ENCODE measurements at places on chromosomes 5 and 9.

GRCh38 chr5:10384483-10384882 lies 31.0 kb downstream of the MARCHF6 start:
- DNase-seq, result no peak

DNA sequence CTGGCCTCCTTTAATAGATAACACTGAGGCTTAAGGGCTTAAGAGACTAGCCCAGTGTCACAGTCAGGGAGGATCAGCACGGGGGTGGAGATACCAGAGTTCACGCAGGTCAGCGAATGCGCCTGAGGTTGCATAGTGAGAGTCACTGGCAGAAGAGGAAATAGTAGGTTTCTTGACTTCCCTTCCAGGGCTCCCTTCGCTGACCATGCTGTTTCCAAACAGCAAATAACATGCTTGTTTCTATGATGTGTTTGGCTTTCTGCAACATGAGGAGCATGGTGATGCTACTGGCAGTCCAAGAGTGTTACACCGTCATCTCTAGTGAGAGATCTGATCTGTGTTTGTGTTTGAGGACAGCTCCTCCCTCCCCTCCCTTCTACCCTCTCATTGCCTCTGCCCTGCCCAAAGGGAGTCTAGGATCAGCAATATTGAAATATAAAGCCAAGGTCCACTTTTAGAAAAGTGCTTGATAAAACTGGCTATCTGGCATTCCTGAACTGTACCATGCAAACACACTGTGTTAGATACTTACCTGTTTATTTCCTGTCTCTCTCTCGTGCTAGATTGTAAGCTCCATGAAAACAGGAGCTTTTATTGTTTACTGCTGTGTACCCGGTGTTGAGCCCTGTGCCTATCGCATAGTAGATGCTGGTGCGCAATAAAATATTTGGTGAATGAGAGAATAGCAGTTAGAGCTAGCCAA lies 12.3 kb downstream of the TLE4 start:
- peak; percentile 86 for DNase-seq

DNA sequence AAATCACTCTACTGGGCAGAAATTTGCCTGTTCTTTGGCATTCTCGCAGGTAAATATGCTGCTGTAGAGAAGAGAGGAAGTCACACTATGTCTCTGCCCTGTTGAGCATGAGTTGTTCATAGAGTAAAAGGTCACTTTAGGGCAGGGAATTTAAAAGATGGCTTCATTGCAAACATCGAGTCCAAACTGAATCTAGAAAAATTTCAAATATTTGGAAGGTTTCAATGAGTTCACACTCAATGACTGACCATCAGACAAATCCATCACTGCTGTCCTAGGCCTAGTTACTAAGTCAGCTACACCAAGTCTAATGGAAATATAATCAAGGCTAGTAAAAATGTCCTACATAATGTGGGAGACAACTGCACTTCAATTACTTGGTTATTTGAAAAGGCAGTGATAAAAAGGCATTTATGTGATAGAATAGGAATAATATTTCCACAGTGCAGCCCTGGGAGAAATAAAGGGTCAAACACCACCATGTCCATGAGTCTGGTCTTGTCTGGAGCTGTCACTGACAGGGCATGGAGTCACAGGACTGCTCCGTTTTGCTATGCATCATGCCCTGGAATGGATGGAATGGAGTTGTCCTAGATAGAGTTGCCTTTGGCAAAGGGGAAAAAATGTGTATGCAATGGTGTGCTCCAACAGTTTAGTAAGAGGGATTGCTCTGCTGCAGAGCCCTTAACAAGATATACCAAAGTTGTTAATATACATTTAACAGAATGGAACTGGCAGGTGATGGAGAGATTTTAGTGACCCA lies 218.5 kb upstream of the DAPK1 start:
- DNase-seq, result no peak

- DNase-seq, result no peak
Observed at GRCh38 chr5:150112201-150113046, 26.1 kb upstream of the CSF1R start.

DNA sequence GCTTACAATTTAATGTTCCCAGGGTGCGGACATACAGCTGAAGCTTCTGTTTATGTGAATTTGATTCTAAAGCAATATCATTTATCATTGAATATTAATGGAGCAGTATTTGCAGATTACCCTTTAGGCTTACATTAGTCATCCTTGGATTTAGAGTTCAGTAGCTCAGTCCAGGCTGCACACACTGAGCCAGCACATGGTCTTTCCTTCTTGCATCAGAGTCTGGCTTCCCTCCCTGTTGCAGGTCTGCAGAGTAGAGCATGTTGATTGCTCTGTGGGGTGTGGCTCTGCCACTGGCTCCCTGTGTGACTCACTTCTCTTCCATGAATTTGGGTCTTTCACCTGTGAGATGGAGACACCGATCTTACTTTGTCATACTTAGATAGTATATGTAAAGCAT lies 36.8 kb downstream of the NSG2 start:
- DNase-seq, result no peak

- no peak for DNase-seq
Observed at GRCh38 chr5:5617024-5617423, 194.5 kb downstream of the ICE1 start.

GRCh38 chr9:113349066-113349444 lies 286 bp upstream of the BSPRY start:
- DNase-seq, result no peak

DNA sequence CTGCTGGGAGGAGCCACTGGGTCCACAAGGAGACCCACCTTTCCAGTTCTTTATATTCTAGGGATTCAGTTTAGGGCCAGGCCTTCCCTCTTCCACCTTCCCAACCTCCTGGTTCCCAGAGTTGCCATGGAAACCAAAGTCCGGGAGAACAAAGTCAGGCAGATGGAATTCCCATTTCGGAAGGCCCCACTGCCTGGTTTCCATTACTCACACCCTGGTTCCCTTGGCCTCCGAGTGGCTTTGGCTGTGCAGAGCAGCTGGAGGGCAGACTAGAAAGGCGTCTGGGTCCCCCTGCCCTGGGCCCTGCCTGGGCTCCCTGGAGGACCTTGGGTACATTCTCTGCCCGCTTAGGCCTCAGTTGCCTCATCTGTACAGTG lies 136.1 kb downstream of the RGS3 start:
- no peak for DNase-seq

GRCh38 chr5:178271231-178271630 lies 38.6 kb upstream of the PHYKPL start:
- DNase-seq, result no peak

DNA sequence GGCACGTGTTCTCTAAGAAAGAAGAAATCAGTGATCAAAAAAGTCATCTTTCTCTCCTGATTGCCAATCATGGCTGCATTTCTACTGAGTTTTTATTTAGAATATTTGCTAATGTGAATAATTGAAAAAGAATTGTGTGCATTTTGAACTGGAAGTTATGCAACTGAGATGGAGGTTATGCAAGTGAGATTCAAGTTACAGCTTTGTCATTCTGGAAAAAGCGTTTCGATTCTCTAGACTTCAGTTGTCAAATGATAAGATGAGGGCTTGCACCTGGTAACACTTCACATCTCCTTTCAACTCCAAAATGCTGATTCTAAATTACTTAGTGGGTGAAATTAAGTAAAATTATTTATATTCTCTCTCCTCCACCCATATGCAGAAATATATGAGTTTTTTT lies 36.4 kb downstream of the C6 start:
- no peak for DNase-seq

DNA sequence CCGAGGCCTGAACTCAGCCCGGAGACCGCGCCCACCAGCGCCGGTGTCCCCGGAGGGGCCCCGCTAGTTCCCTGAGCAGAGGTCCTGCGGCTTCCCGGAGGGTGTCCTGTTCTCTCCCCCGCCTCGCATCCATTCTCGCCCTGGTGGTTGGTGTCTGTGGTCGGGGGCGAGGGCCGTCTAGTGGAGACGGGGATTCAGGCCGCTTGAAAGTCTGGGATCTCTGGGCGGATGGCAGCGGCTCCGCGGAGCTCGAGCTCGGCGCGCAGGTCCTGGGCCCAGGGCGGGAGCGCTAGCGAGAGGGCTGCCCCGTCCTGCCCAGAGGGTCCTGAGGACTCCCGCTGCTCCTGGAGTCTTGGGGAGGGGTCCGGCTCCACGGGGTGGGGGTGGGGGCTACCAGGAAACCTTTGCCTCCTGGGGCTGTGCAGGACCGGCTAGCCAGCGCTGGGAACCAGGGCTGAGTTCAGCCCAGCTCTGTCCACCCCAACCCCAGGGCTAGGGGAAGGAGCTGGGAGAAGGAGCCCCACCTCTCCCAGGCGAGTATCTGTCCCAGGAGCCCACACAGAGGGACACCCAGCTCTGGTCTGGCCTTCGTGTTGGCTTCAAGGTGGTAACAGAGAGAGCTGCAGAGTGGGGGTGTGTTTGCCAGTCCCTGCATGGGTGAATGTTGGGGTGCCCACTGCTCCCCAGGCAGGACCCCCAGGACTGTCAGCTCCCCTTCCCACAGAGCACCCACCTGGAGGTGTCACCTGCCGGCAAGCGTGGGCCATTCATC lies 4.0 kb downstream of the TOR4A start:
- no peak for DNase-seq

DNA sequence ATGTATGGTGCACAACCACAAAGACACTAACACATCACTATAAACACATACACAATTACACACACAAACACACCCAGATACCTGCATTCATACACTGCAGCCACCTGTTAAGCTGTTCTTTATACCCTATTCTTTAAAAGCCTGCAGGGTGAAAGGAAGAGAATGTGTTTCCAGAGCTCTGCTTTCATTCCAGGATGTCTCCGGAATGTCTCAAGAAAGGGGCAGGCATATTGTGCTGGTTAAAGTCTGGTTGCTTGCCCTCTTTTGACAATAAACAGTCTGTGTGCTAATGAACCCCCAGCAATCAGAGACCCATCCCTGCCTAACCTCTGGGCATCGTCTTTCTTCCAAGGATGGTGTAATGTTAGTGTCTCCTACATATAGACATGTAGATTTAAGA lies 181.6 kb downstream of the EPB41L4A start:
- DNase-seq, result no peak

- no peak for DNase-seq
Observed at GRCh38 chr9:14312719-14313377, 1.1 kb downstream of the NFIB start.

DNA sequence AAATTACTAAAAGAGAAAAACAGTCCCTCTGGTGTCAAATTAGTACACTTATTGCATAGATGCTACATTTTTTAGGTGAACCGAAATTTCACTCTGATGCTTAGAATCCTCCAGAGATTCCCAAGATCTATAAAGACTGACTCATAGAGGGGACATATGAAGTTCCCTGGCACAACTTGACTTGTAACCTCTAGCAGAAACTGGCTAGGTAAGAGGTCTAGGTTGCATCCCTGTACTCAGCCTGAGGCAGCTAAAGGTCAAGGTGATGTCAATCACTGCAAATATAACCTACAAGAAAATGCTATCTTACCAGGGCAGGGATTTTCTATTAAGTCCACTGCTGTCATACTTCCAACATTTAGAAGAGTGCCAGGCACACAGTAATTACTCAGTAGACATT lies 24.2 kb downstream of the HOMER1 start:
- DNase-seq, result no peak

GRCh38 chr9:129454467-129455067 lies 166.3 kb downstream of the C9orf50 start:
- no peak for DNase-seq

- no peak for DNase-seq
Observed at GRCh38 chr5:114317751-114318150, 44.1 kb upstream of the KCNN2 start.

DNA sequence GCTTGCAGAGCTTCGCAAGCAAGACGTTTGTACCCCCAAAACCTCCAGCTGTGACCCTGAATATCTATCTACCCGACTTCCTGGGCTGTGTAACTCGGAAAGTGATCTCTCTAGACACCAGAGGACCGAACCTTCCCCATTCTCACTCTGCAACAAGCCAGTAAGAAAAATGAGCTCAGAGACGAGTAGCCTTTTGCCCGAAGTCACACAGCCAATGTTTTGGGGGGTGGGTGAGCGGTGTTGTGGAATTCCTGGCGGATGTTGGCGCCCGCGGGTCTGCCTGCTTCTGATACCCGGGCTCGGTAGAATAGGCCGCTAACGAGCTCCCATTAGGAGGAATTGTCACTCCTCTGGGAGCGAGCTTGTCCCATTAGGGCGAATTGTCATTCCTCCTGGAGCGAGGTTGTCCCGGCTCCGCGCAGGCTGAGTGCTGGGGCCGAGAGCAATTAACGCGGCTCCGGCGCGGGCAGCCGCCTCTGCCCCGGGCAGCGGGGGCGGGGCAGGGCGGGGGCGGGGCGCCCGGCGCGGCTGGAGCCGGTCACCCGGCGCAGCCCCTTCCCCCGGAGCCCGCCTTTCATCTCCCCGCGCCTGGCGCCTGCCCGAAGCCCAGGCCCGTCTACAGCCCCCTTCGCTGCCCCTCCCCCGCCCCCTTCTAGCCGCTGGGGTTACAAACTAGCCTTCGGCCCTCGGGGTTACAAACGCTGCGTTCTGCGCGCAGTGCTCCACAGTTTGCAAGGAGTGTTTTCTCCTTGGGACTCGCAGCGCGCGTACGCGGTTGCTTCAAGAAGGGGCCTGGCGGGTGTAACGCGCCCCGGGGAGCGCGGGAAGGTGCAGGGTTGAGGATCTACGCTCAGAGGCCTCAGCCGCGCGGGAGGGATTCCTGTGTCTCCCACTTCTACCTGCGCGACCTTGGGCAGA lies 3.5 kb upstream of the MSX2 start:
- DNase-seq, result no peak

DNA sequence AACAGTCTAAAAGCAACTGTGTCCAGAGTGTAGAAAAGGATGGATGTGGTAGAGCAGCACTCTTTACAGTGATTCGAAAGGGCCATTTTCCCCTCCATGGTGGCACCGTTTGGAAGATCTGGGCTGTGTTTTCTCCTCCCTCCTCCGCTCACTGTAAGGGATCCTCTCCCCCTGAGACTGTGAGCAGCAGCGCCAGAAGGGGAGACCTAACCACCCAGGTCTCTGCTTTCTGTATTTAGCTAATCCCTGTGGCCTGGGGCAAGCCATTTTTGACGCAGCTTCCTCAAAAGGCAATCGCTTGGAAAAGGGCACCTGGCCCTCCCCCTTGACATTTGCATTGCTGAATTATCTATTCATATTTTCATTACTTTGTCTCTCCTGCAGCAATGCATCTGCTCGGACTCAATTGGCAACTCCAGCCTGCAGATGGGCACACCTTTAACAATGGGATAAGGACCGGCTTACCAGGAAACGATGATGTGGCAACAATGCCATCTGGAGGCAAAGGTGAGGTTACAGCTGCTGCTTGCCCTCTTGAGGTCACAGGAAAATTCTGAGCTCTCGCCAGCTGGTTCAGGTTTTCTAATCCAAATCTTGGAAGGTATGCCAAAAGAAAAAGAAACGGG lies 244.3 kb upstream of the WWC1 start:
- DNase-seq, result no peak

DNA sequence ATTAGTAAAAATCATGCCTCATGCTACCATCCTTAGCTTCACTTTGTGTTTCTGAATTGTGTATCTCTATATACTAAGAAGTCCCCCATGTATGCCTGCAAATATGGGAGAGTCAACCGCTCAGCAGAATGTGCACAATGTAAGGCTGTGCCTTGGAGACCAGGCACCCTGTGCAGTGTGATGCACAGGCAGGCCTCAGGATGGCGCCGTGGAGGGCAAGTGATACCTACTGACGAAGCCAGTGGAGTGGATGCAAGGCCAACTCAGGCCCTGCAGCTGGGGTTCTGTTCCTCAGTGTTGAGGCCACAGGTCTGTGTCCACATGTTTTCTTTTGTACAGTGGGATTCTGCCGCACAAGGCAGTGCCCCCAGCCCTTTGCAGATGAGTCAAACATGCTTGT lies 28.4 kb downstream of the SYK start:
- no peak for DNase-seq

GRCh38 chr5:32297181-32298058 lies 15.3 kb downstream of the MTMR12 start:
- DNase-seq, result no peak
